ENCODE measurements at places on chromosomes 6 and 20.

DNA sequence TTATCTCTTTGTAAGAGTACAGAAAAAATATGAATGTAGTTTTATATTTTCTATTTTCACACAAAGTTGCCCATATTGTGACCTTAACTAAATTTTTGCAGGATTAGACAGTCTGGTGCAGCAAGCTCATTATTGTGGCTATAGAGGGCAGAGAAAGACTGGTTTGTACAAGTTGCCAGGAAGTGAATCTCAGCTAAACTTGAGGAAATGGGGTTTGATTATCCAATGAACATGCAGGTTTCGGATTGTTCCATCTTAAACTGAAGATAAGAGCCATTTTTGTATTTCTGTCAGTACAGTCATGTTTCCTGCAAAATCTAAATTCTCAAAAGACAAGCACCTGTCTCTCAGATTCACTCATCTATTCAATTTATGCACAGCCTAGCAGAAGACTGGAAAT is 390.9 kb downstream of the MMUT start:
- DNase-seq, result no peak

- DNase-seq, result no peak
Observed at GRCh38 chr6:148240461-148240840, 102.2 kb upstream of the SASH1 start.

DNA sequence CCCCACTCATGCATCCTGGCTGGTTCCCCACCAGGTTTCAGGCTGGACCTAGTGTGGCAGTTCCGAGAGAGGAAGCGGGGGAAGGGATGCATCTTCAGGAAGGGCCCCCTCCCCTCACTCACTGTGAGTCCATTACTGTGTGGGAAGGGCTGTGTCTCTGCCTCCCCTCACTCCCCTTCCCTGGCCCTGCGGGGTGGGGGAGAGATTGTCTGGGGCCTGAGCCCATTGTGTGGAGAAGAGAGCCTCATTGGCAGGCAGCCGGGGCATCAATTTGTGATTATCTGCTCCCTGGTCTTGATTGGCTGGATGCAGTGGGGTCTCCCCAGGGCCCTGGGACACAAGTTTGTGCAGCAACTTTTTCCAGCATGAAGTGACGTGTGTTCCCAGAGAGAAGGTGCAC is 4.1 kb upstream of the MYT1 start:
- no peak for DNase-seq

GRCh38 chr6:100458841-100459591 is 5.7 kb downstream of the SIM1 start:
- no peak for DNase-seq

DNA sequence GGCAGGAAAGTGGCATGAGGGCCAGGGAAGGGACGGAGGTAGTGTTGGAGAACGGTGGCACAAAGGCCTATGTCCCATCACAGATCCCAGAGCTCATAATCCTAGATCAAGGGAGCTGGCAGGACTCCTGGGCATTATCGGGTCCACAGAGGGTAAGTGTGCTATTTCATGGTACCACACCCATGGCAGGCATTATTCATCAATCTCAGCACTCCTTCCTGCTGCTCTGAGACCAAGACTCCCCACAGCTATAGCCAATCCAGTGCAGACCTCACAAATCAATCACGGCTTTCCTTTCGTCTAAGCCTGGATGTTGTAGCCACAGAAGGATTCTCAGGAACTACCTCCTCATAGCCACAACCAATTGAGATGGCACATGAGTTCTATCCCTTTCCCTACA is 187.9 kb downstream of the PREX1 start:
- DNase-seq, result no peak

DNA sequence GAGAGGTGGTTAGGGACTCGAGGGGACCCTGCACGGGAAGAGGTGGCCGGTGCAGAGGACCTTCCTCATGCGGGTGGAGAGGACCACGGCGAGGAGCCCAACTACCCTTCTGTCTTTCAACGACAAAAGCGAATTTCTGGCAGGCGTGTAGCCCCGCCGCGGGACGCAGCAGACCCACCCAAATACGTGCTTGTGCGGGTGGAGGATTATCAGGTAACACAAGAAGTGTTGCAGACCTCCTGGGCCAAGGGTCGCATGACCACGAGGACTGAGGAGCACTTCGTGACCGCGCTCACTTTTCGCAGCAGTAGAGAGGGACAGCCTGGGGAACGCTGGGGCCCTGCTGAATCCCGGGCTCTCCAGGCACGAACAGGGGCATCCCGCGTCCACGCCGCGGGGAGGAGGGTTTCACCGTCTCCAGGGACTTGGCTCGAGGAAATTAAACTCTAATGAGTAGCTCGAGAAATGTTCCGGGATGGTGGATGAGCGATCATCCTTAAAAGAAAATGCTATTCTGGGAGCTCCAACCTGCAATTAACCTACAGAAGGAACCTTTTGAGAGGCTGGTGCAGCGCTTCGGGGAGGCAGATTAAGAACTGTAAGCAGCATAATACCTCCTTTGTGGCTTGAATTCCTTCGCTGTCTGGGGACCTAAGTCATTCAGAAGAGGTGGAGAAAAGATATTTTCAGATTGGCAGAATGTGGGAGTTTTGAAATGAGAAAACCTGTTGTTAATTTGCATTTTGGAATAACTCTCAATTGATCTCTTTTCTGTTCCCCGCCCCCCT is 804 bp downstream of the C6orf141 start:
- DNase-seq, result no peak

GRCh38 chr20:10497791-10498190 is 62.7 kb downstream of the SLX4IP start:
- DNase-seq, result no peak
